ENCODE measurements at places on chromosomes 6 and 20. TPM values are rescaled to one million over a fixed set of nuclear protein-coding genes. Genes with fewer than 3 reads are reported as not detected.
A peak's percentile ranks its signal among the peaks of the same experiment; 100 is the strongest.

DNA sequence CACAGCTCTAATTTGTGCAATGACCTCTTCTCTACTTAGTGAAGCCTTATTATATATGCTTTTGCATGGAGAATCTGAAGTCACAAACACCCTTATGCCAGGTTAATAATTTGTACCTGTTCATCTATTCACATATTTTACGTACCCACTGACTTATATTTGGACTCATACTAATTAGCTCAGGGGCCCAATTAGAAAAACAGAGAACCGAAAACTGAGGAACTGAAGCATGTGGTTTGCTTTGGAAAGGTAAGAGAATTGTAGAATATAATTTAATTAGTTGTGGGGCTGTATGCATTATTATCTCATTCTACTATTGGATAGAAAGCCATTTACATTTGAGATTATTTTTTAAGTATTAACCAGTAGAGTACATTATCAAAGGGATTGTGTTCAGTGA is 805.9 kb upstream of the CITED2 start:
- no peak for DNase-seq

The FLRT3 gene
- total RNA-seq = 3.1 TPM

The SLC22A3 gene
- 91.9 TPM for total RNA-seq

DNA sequence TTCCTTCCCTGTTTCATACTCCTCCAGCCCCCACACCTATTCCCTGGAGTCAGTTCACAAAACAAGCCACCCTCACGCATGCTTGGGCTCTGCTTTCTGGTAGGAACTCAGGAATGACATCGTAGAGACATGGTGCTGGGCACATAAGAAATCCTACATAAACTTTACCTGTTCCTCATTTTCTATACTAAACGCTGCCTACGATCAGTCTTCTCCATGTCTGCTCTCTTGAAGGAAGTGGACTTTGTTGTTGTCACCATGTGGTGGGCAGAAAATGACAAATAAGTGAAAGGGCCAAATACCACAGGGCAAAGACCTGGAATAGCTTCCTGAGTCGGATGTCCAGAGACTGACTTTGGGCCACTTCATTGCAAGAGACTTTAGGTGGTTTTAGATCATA is 10.1 kb downstream of the MYLK4 start:
- no peak for DNase-seq

DNA sequence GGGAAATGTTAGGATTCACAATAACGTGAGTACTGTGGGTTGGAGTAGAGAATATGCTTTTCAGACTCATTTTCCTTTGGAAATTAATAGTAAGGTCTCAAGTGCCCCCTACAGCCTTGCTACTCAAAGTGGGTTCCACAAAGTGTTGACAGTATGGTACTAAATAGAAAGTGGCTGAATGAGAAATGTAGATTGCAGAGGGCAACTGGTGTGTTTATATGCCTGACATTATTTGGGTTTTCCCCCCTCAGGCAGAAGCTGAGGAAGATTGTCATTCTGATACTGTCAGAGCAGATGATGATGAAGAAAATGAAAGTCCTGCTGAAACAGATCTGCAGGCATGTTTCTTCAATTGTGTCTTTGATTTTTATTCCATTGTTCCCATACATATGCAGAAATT is 5.6 kb downstream of the FBXO9 start:
- no peak for DNase-seq

- DNase-seq = no peak
Observed at GRCh38 chr6:89566930-89567629, 71.5 kb downstream of the LYRM2 start.

The SLCO4A1 gene
- 9.0 TPM for total RNA-seq

DNA sequence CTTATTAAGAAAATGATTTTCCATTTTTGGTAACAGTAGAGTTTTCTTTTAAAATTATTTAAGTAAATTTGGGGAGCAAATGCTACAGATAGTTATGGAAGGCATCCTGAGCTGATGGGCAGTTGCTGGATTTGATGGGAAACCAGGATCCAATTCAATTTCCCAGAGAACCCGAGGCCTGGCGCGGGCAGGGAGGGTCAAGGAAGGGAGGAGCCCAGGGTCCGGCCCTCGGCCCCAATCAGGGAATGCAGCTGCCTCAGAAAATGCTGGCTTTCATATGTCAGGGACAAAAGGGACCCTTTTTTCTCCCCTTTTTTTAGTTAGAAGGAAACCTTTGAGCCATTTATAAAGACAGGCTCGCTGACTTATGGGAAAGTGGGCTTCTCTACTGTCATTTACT is 42.1 kb downstream of the CTCFL start:
- DNase-seq = no peak

The TMEM151B gene
- total RNA-seq = not detected

The RPS21 gene
- total RNA-seq = 1,061 TPM

- DNase-seq = no peak
Observed at GRCh38 chr6:56688521-56688920, 45.8 kb upstream of the DST start.

- no peak for DNase-seq
Observed at GRCh38 chr20:49894073-49894470, 21.3 kb downstream of the SPATA2 start.

DNA sequence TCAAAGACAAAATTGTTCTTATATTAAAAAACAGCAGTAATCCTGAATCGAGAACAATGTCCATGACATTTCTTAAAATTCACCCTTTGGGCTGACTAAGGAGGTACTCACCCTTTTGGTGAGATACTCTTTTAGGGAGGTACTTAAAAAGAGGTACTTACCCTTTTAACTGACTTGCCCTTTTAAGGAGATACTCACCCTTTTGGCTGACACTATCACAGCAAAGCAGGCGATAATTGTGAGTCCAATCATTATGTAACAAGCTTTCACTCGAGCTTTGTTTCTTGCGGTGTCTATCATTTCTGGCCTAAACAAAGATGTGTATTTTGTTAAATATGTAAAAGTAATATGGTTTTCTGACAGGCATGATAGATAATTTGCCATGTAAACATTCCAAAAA is 3.7 kb downstream of the FAM162B start:
- no peak for DNase-seq

DNA sequence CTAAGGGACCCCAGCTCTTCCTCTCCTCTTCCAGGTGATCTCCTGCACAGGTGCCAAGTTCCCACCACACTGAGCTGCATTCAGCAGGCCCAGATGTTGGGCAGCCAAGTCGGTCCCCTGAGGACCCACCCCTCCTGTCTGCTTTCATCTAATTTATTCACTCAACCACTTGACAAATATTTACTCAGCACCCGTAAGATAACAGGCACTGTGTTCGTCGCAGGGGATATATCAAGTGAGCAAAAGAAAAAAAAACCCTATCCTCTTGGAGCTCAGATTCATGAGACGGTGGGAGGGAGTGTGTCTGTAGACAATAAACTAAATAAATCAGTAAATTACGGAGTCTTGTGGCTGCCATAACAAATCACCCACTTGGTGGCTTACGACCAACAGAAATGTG is 143.6 kb downstream of the MRPL14 start:
- DNase-seq = no peak

GRCh38 chr6:3524456-3524855 is 67.6 kb upstream of the SLC22A23 start:
- no peak for DNase-seq

GRCh38 chr6:148969603-148970061 is 222.8 kb downstream of the UST start:
- peak; percentile 70 for DNase-seq

DNA sequence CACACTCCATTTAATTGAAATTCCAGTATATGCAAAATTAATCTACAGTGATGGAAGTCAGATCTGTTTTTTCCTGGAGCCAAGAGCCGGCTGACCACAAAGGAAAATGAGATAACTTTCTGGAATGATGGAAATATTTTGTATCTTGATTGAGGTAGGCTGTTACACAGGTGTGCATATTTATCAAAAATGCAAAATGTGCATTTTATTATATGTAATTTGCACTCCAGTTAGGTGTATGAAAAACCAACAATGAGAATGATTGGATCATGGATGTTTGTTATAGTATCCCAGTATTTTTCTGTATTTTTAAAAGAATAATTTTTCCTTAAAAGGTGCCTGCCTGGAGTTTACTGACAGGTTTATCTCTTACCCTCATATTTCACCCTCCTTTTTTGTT is 242.0 kb upstream of the JAG1 start:
- no peak for DNase-seq

The ABHD16B gene
- total RNA-seq = not detected

DNA sequence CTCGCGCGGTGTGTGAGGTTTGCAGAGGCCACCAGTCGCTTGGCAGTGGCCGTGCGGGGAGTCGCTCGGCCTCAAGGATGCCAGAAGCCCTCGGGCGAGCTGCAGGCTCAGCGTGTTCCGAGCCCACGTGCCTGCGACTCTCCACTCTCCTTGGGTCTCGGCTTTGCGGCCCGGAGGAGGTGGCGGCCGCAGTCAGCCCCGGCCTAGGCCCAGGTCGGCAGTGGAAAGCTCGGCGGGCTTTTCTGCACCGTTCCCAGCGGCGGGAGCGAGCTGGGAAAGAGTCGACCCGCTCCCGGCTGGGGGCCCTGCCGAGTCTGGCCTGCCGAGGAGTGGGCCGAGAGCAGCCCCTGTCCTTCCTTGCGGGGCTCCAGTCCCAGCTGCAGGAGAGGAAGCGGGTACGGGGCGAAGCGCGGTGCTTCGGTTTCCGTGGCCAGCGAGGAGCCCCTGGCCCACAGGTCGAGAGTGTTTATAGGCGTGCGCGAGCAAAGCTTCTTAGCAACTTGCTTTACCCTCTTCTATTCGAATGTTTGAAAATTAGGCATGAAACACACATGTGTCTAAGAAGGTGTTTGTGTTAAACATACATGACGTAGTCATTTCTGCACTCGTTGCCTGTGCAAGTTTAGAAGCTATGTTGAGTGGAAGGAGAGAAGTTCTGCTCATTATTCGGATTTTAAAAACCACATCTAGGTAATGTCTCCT is 5.6 kb downstream of the FOXC1 start:
- DNase-seq = peak; percentile 43

DNA sequence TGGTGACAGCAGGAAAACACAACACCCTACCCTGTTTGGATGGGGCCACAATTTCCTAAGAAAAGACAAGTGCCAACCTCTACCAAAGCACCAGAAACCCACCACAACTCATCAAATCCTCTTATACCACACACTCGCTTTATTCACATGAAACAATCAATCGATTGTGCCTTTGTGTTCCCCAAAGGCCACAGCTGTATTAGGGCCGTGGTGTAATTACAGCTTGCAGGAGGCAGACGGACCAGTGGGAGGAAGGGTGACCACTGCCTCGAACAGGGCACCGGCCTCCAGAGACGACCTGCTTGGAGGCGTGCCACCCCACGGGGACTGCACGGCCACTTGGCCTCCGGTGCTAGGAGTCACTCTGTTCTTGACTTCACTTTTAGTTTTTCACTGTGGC is 264.1 kb downstream of the FOXC1 start:
- DNase-seq = no peak

DNA sequence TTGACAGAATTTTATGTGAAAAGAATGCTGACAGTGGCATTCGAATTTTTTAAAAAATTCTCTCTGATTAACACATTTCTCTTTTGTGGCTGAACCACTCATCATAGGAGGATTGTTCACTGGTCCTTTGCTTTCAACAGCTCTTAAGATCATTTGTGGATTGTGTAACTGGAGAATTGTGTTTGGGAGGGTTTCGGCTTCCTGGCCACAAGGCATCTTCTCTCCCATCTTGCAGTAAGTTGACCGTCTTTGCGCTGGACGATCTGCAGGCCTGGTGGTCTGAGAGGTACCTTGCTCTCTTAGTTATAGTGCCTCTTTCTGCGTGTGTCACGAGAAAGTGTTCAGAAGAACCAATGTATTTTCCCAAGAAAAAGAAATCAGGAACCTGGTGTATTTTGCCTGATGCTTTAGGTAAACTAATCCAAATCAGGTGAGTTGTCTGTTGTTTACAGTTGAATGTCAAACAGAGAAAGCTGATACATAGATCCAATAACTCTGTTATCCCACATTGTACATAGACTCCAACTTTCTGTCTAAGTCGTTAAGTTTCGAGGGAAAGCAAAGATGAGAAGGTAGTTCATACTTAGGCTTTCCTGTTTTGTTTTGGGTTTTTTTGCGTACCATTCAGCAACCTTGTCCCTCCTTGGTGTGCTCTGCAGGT is 14.8 kb upstream of the EXOC2 start:
- DNase-seq = no peak

The ULBP2 gene
- not detected for total RNA-seq

The FOXC1 gene
- 1.5 TPM for total RNA-seq

The SSTR4 gene
- not detected for total RNA-seq

DNA sequence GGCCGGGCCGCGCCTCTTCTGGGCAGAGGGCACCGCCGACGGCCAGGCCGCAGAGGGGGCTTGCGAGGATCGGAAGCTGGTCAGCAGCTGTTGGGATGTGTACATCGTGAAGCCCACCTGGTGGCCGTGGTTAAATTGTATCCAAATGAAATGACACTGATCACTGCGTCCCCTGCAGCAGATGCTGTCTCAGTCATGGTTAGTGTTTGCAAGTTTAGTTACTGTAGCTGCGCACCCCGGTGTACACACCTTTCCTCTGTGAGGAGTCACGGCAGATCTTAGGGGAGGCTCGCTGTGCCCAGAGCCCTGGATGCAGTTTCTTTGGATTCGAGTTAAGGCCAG is 653 bp downstream of the NAA20 start:
- DNase-seq = no peak

- DNase-seq = no peak
Observed at GRCh38 chr6:111748231-111748647, 125.0 kb downstream of the FYN start.

The FOXQ1 gene
- not detected for total RNA-seq

The ECT2L gene
- total RNA-seq = not detected

The SIGLEC1 gene
- total RNA-seq = 2.3 TPM

GRCh38 chr6:17867880-17868279 is 119.6 kb downstream of the KIF13A start:
- DNase-seq = no peak

GRCh38 chr6:11919771-11920440 is 92.2 kb upstream of the HIVEP1 start:
- no peak for DNase-seq

GRCh38 chr20:1661542-1662299 is 4.1 kb upstream of the SIRPG start:
- no peak for DNase-seq

DNA sequence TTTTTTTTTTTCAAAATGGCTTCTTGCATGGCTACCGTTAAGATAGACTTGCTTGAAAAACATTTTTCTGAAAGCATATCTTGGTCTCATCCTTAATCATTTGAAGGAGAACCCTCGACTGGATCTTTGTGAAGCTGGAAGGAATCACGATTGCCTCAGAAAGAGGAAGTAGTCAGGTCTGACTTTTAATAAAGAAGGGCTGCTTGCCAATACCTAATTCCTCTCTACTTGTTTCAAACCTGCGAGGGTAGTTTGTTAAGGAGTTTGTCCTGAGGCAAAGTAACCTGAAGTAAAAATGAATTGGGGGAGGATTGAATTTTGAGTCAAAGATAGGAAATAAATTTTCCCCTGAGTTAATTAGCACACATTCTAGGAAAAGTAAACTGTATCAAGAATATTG is 288.1 kb upstream of the MAP3K7 start:
- DNase-seq = no peak

GRCh38 chr20:50783903-50784302 is 11.0 kb upstream of the BCAS4 start:
- no peak for DNase-seq

GRCh38 chr6:133741375-133741861 is 147.5 kb upstream of the TCF21 start:
- no peak for DNase-seq
